ENCODE measurements at places on chromosomes 11 and 22.

GRCh38 chr11:34457607-34458006 is 18.9 kb downstream of the CAT start:
- DNase-seq: no peak

- DNase-seq: no peak
Measured at GRCh38 chr11:47124675-47125074, 52.0 kb downstream of the ARFGAP2 start.

DNA sequence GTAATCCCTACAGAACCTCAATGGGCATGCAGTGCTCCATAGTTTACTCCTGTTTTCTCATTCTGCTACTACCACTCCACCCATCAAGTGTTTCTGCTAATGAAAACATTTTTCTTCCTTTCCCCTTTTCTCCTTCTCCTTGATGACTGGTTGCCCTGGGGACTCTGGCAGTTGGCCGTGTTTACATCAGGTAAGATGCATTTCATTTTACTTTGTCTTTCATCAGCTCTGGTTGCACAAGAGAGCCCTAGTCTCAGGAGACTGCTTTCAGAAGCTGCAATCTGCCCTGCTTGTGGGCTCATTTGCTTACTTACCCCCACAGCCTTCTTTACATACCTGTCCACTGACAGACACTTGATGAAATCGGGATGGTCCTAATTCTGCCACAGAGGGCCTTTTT is 19.6 kb upstream of the LIMK2 start:
- DNase-seq: peak; percentile 28

DNA sequence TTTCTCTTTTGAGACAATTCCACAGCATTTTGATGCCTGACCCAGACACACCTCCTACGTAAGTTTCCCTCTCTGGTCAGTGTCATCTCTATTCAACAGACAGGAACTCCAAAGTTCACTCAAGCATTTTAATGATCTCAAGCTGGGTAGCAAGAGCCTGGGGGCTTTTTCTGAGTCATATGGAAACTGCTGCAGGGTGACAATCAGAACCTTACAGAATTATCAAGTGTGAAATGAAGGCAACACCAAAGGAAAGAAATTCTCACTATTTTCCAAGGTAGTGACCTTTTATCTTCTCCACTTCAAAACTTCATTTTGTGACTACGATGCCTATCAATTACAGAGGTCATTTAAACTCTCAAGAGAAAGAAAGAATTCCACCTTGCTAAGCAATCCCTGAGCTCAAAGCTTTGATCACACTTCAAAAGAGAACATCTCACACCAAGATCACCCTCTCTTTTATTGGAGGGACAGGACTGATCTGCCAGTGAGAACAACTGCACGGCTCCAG is 229.0 kb upstream of the ZC3H12C start:
- no peak for DNase-seq

- peak; percentile 86 for DNase-seq
Measured at GRCh38 chr22:42780070-42780540, 59.4 kb upstream of the A4GALT start.

DNA sequence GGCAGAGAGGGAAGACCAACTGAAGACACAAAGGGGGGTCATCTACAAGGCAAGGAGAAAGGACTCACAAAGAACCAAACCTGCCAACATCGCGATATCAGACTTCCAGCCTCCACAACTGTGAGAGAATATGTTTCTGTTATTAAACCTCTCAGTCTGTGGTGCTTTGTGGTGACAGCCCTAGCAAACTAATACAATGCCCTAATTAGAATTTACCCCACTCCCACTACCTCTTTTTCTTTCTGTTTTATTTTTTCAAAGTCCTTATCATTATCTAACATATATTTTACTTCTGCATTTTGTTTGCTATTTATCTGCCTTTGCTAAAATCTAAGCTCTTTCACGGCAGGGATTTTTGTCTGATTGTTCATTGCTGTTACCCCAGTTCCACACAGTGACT is 2.5 kb upstream of the OR52D1 start:
- DNase-seq: no peak

- DNase-seq: no peak
Measured at GRCh38 chr22:20464096-20464614, 26.5 kb upstream of the SCARF2 start.

DNA sequence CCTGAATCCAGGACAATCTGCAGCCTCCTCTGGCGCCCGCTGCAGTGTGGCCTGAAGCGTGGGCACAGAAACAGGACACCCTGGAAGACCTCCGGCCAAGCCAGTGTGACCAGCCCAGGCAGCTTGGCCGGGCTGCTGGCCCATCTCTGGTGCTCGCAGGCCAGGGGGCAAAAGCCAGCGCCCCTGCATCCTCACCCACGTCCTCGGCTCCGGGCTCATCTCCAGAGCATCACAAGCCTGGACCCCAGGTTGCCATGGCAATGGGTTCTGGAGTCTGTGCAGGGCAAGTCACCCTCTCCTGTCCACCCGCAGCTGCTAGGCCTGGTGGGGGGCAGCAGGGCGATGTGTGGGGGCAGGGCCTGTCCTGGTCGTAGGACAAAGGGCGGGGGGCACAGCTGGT is 9.3 kb upstream of the PDGFB start:
- no peak for DNase-seq

DNA sequence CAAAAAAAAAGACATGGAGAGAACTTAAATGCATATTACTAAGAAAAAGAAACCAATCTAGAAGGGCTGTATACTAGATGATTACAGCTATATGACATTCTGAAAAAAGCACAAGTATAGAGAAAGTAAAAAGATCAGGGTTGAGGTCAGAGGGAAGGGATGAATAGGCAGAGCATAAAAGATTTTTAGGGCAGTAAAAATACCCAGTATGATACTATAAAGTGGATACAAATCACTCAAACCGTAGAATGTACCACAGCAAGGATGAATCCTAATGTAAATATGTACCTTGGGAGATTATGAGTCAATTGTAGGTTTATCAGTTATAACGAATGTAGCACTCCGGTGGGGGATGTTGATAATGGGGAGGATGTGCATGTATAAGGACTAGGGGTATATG is 29.4 kb upstream of the SMCO4 start:
- DNase-seq: no peak

GRCh38 chr11:889257-889656 is 21.4 kb downstream of the CHID1 start:
- DNase-seq: no peak

DNA sequence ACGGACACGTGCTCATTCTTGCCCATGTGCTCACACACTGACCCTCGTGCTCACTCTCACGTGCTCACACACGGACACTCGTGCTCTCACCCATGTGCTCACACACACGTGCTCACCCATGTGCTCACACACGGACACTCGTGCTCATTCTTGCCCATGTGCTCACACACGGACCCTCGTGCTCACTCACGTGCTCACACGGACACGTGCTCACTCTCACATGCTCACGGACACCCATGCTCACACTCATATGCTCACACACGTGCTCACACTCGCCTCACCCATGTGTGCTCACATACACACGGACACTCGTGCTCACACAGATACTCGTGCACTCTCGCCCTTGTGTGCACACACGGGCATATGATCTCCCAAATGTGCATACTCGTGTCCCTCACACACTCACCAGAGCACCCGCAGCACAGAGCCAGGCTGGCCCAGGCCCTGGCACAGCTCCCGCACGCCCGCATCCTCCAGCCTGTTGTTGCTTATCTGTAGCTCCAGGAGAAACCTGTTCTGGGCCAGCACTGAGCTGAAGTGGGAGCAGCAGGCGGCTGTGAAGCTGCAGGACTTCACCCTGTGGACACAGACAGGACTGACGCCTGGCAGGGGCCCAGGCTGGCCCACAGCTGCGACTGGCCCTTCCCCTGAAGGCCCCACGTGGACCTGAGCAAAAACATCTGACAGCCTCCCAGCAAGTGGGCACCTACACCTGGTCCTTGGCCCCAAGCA is 9.3 kb downstream of the RNH1 start:
- DNase-seq: no peak

GRCh38 chr22:44668886-44669521 is 33.0 kb upstream of the PRR5 start:
- DNase-seq: no peak

GRCh38 chr22:37675930-37676735 is 697 bp downstream of the LGALS1 start:
- no peak for DNase-seq

DNA sequence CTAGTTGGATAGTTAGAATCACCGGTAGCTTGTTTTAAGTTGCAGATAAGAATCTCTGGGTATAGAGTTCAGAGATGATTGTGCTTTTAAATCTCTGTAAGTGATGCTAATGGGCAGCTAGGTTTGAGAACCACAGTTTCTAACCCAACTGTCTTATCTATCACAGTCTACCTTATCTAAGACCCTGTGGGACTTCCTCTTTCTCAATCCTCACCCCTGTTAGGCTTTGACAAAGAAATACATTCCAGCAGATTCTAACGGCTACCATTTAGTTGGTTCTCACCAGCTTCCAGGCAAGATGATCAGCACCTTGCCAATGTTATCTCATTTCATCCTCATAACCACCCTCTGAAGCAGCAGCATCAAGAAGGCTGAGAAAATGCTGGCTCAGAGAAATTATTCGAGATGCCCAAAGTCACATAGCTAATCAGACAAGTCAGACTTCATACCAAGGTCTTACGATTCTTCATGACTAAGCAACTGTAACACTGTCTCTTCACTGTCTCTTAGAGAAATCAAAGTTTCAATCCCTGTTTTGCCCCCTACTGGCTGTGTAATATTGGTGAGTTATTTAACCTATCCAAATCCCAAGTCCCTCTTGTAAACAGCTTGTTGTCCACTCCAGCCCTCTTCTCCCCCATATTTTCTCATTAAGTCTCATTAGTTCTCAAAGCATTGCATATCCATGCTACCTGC is 192.4 kb upstream of the API5 start:
- DNase-seq: no peak

GRCh38 chr11:96109331-96110030 is 185.6 kb upstream of the MTMR2 start:
- no peak for DNase-seq

- DNase-seq: no peak
Measured at GRCh38 chr11:126163779-126164178, 47.7 kb downstream of the RPUSD4 start.
